ENCODE measurements at places on chromosomes 2 and 18.
A peak's percentile ranks its signal among the peaks of the same experiment; 100 is the strongest.

DNA sequence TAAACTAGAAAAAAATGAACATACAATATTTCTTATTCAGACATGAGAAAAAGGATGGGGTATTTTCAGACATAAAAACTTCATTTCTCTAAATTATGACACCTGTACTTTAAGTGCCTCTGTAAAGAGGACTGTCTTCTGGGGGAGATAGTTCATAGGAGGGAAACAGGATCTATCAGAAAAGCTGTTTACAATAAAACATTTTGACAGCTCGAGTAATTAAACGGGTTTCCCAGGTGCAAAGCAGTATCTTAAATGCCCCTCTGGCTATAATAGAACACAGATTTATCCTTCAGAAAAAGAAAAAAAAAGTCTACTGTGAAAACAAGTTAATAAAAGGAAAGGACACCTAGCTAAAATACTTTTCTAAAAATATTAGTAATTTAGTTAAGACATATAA is 311.4 kb upstream of the UBE2E3 start:
- DNase-seq: no peak

GRCh38 chr2:29443151-29443550 is 327.9 kb downstream of the CLIP4 start:
- DNase-seq: no peak

- no peak for DNase-seq
These were observed 48.9 kb upstream of the LRP1B start for GRCh38 chr2:142179686-142180085.

- DNase-seq: peak; percentile 22
These were observed at the start of gene SETBP1 for GRCh38 chr18:44680273-44681075. TSS of gene SETBP1 (plus strand) at chr18:44680888. CDS start at chr18:44701347, 20,459 bp downstream.

DNA sequence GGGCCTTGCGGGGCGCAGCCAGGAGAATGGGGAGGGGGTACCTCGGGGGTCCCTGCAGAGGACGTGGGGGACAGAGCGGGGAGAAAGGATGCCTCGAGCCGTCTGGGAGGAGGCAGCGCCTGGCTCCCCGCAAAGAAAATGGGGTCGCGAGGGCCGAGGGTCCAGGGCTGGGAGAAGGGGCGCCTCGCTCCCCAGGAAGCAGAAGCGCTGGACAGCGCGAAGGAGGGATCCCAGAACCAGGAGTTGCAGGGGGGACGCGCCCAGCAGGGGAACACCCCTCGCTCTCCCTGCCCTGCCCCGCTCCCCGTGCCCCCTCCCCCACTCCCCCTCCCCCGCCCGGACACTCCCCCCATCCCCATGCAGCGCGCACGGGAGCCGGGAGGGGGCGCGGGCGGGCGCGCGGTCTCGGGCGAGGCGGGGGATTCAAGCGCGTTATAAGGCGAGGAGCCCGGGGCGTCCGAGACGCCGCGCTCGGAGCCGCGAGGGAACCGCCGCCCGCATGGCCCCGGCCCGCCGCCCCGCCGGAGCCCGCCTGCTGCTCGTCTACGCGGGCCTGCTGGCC is at the start of gene ERFE:
ERFE (plus strand) TSS at position 462 of the 562 bp plus-strand sequence; CDS start at position 500, 38 bp downstream.
- DNase-seq: peak; percentile 53

All from stimulated activated CD4-positive, alpha-beta T cell treated with anti-CD3 and anti-CD28 coated beads, Interleukin-1b, Interleukin-23, amount 100 ng/mL, for 48 hours (primary cell).